NCI-H774 (cell line): ENCODE measurements at places on chromosomes 16 and 17.
A peak's percentile ranks its signal among the peaks of the same experiment; 100 is the strongest.

DNA sequence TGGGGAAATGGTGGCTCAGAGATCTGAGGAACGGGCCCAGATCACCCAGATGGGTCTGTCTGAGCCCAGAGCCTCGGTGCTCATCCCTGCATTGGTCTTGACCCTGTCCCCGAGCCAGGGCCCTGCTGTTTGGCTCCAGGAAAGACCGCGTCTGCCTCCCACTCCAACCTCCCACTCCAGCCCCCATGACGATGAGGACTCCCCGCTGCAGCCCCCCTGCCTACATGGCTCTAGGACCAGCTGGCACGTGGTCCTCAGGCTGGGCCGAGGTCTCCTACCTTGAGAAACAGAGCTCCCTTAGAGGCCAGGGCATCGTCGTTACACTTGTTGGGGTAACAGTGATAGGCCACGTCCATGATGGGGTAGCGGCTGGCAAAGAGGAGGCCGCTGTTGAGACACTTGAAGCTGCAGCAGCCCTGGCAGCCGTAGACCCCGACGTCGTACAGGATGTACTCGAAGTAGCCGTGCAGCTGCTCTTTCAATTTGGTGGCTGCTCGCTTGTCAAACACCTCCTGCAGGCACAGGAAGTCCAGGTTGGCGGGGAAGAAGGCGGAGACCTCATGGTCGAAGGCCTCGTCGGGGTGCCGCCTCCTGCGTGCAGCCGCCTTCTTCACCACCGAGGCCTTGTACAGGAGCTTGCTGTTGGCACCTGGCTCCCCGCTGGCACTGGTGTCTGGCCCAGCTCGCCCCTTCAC, 59.9 kb downstream of the PRMT7 start:
- DNase-seq: no peak

DNA sequence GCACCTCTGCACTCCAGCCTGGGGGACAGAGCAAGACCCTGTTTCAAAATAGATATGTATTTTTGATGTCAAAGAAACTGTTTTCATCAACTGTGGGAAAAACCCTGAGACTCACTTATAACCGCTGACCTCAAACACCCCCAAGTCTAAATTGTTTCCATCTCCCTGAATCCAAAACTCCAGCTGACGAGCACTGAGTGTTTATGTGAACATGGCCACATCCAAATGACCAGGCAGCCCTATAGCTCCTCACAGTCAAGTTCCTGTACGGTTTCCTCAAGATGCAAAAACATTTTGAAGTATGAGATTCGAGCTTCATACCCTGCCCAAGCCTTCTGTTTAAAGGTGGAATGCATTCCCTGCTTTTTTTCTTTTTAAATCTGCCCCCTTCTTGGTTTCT, 45.3 kb upstream of the ZCCHC14 start:
- no peak for DNase-seq

DNA sequence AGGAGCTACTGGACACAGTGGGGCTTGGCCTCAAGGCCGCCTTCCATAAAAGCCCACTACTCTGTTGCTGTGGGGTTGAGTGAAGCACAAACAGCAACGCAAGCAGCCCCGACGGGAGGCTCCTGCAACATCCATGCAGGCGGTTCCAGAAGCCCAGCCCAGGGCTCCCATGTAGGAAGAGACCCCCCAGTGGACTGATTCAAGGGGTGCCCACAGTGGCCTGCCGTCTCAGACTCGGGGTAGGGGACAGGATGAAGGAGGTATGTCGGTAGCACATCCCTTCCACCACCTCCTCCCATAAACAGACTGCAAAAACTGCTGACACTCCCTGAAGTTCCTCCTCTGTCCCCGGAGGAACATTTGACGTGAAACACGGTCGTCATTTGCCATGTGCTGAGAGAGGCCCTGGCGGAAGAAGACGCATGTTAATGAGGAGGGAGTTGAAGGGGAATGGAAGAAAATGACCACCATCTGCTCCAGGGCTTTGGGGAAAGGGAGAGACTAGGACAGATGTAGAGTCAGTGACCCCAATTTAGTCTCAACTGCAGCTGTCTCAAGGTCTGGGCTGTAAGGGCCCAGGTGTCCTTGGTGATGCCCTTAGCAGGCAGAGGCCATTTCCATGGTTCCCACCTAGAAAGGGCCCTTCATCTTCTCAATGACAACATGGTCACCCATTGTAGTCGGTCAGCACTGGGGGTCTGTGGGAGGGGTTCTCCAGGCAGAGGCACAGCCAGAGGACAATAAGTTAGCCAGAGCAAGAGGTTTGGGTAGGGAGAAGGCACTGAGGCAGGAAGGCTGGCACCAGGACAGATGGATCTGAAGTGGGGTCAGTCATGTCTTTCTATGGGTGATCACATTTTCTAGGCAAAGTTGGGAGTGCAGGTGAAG, 200.6 kb downstream of the CPPED1 start:
- no peak for DNase-seq

GRCh38 chr17:49002331-49002730, 5.1 kb downstream of the IGF2BP1 start:
- DNase-seq: no peak

DNA sequence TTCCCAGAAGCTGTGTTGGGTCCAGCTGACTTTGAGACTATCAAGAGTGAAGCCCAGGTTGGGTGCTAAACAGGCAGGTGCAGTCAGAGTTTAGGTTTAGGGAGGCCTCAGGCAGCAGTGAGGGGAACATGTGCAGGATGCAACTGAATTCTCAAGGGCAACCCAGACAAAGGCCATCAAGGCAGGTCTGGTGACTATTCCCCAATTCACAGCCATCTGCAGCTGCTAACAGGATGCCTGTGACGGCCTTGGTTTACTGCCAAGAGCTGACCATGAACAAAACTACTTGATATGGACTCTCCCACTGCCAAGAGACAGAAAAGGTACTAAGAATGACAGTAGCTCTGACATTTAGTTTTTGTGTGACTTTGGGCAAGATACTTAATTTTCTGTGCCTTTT, 45.2 kb upstream of the BCAR1 start:
- peak; percentile 12 for DNase-seq

- DNase-seq: no peak
Measured at GRCh38 chr17:77109764-77110359, 30.9 kb upstream of the SEC14L1 start.

- no peak for DNase-seq
Measured at GRCh38 chr16:2952679-2953078, 11.4 kb upstream of the KREMEN2 start.

DNA sequence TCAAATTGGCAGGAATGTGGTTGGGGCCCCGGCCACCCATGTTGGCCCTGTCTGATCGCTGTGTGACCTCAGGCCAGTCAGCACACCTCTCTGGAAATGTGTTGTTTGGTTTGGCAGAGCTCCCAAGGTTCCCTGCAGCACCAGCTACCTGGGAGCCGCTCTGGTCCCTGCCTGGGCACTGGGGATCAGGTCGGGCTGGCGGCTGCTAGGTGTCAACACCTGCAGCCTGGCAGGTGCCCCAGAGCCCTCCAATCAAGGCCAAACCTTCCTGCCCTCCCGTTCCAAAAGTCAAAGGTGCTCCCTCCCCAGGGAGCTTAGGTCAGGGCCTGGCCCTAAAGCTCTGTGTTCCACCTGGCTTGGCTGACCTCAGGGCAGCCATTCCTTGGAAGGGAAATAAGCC, 55.9 kb downstream of the ZDHHC7 start:
- DNase-seq: no peak

GRCh38 chr16:78783570-78784079, 684.2 kb downstream of the WWOX start:
- DNase-seq: no peak

GRCh38 chr16:55155815-55156214, 168.2 kb upstream of the IRX6 start:
- no peak for DNase-seq

DNA sequence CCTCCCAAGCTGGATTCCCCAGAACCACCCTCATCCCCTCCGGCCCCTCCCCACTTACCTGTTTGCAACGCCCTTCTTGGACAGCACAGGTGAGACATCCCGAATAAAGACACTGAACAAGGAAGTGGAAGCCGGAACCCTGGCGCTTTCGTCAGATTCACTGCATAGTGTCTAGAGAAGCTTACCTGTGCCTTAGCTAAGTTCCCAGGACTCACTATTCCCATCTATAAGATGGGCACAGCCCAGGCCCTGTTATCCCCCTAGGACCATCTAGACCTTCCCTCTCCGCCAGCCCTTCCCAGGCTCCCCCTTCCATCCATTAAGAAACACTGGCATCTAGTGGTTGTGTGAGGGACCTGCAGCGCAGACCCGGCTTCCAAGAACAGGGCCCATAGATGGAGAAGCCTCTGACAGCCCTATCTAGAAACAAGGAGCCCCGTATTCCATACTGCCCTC, 26.9 kb upstream of the RPL38 start:
- peak; percentile 79 for DNase-seq

- DNase-seq: no peak
Measured at GRCh38 chr16:82024883-82025282, 10.2 kb upstream of the HSD17B2 start.

DNA sequence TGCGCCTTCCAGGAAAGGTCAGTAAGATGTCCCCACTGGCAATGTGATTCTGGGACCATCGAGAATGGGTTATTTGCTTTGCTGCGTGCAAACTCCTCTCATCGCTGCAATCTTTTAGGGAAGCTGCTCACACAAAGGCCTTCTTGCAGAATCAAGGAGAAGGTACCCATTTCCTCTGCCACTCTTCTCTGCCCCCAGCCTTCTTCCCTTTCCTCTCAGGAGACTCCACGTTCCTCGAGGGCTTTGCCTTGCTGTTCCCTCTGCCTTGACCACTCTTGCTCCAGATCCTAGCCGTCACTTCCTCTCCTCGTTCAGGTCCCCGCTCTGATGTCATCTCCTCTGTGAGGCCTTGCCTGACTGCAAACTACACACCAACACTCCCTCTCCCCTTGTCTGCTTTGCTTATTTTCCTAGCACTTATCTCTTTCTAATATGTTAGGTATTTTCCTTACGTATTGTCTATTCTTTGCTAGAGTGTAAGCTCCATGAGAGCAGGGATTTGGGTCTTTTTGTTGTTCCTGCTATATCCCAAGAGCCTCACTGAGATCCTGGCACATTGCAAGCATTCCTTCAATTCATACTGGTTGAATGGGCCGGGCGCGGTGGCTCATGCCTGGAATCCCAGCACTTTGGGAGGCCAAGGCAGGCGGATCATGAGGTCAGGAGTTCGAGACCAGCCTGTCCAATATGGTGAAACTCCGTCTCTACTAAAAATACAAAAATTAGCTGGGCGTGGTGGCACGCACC, 5.3 kb upstream of the CRK start:
- no peak for DNase-seq

GRCh38 chr17:62891659-62892058, 74.4 kb upstream of the TANC2 start:
- no peak for DNase-seq

DNA sequence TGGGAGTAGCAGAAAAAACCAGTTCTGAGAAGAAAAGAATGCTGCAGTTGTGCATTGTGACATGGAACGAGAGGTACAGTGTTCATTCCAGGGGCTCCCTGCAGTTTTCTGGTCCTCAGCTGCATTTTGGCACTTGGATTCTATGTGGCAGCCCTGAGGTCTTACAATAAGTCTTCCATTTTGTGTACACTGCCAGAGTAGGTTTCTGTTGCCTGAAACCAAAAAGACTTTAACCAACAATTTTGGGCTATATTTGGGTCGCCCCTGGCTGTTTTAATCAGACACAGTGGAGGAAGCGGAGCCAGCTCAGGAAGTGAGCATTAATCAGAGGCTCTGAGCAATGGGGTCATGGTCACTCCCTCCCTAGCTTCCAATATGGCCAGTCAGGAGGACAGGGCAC, 15.7 kb downstream of the DYNLRB2 start:
- no peak for DNase-seq
